Thoracic aorta endothelial cell (primary cell): ENCODE measurements at places on chromosomes 16 and 17. TPM values are rescaled to one million over a fixed set of nuclear protein-coding genes. Genes with fewer than 3 reads are reported as not detected.

The MYOCD gene
- total RNA-seq = not detected in 2 replicates

The TERB1 gene
- total RNA-seq = 0.22 TPM in 1 of 2 replicates, not detected in the other

The CENPT gene
- 29.0 and 31.2 TPM in 2 replicates for total RNA-seq

The KRTAP2-2 gene
- not detected in 2 replicates for total RNA-seq

The CCL5 gene
- not detected in 2 replicates for total RNA-seq

The TVP23A gene
- total RNA-seq = not detected in 2 replicates

The HGS gene
- total RNA-seq = 102 and 120 TPM in 2 replicates

The GLYR1 gene
- 79.1 and 91.8 TPM in 2 replicates for total RNA-seq

The GAS2L2 gene
- not detected in 2 replicates for total RNA-seq

The CFAP119 gene
- 1.5 and 1.7 TPM in 2 replicates for total RNA-seq

The KRT9 gene
- not detected in 2 replicates for total RNA-seq

The FBXL19 gene
- 20.6 and 33.5 TPM in 2 replicates for total RNA-seq

The MPRIP gene
- total RNA-seq = 147 and 154 TPM in 2 replicates
